Activated naive CD8-positive, alpha-beta T cell treated with anti-CD3 and anti-CD28 coated beads, Interleukin-2, amount 50 U/mL, for 16 hours (primary cell): ENCODE measurements at places on chromosomes 16 and 17.

DNA sequence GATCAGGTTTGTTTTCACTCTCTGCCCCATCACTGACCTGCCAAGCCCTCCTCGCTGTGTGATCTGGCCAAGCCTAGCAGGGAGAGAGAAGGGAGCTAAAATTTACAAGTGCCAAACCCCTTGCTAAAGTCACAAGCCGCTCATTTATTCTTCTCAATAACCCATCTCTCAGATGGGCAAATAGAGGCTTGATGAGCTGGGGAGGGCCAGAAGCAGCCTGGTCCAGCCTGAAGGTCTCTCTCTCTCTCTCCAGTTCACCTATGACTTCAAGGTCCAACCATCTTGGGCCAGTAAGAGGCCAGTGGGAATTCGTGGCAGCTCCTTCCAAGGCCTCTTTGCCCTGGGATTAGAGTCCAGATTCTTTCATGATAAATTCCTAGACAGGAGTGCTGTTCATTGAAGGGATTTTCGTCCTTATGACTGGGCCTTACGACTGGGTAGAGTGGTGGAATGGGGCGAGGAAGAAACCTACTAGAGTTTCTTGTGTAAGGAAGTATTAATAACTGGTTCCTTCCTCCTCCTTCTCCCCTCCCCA, 3.4 kb downstream of the CA7 start:
- DNase-seq = no peak

DNA sequence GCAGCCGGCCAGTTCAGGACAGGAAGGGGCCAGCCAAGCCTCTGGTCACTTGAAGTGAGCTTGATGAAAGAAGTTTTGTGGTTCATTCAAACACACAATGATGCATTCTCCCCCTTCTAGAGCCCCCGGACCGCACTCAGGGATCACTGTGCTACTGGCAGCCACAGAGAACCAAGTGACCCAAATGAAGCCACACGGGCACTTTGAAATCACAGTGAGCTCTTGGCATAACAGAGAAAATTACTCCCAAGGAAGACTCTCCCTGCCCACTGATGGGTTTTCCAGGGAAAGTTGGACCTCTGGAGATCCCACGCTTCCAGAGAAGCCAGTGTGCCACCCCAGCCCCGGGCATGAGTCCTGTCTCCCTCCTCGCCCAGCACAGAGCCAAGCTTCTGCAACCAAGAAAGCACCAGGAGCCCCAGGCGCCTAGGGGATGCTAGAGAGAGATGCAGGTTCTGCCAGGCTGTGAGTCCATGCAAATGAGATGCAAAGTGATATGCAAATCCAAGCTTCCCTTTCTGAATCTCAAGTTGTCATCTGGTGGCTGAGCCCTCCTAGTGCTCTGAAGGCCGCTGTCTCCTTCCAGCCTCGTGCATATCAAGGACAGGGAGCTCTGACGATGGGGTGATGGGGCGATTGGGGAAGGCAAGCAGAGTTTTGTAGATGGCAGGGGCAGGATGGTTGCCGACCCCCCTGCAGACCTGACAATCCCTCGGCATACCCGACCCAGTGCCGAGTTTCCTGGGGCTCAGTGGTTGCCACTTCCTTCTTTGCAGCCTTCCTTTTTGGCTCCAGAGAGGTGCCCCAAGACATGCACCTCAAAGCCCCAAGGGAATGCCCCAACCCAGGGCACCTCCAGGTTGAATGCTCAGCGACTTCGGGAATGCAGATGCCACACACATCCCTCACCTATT, 59.7 kb upstream of the TNRC6C start:
- DNase-seq = no peak

- peak; percentile 64 for DNase-seq
Observed at GRCh38 chr17:49407981-49408501, 6.6 kb downstream of the PHB1 start.

GRCh38 chr17:55757659-55758058, 6.8 kb downstream of the PCTP start:
- DNase-seq = no peak

GRCh38 chr17:60534613-60535157, 8.6 kb upstream of the APPBP2 start:
- no peak for DNase-seq

GRCh38 chr17:56505154-56505756, 88.2 kb upstream of the NOG start:
- DNase-seq = no peak

GRCh38 chr16:67394155-67395104, 1.1 kb upstream of the TPPP3 start:
- no peak for DNase-seq

DNA sequence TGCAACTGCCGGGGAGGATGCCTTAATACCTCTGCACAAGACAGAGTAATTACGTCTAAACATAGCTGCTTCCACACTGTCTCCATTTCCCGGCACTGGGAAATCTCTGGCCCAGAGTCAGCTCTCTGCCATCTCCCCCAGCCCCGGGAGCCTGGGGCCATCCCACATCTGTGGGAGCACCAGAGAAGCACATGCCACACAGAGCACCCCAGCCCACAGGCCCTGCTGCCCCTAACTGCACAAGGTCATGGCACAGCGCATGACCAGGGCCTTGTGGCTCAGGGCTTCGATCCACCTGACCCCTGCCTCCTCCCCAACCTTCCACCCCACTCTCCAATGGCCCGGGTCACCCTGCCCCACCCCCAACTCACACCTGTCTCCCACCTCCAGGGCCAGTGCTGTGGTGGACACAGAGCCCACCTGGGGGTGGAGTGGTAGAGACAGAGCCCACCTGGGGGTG, 36.6 kb upstream of the RBFOX3 start:
- DNase-seq = no peak

DNA sequence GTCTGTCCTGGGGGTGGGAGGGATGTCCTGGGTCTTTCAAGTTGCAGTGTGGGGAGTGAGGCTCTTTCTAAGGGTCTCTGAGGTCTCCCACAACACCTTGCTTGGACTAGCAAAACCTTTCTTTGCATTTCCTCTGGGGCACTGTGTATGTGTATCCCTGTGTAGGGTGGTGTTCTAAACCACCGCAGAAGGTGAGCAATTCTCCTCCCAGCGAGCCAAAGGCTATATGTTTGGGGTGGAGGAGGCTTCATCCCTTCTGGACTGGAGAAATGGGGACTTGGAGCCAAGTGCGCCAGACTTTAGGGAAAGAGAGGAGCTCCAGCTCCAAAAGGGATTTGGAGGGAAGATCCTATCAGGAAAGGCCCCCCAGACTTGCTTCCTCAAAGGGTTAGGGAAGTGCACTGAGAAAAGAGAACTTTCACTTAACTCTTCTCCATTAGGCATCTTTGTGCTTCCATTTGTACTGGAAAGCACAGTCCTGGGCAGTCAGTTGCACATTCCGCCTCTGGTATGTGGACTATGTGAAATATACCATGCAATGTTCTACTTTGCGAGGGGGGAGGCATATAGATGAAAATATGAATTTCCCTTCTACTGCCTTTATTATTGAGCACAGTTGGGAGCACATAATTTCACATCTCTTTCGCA, 18.9 kb upstream of the HOXB9 start:
- DNase-seq = no peak

DNA sequence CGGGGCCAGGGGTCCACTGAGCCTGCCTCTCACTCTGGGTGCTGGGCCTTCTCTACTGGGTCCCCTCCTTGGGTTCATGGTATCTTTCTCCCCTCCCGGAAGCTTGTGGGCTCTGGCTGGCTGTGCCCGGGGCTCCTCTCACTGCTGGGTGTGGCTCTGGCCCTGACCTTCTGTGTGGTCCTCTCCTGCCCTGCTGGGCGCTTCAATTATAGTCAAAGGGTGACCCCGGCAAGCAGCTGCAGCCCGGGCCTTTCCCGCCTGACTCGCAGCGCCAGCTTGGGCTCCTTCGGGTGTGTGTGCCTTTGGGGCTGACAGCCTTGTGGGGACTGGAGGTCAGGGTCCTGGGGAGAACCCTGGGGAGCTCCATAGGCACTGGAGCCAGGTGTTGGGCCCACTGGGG, 54.2 kb upstream of the PVALEF start:
- no peak for DNase-seq

DNA sequence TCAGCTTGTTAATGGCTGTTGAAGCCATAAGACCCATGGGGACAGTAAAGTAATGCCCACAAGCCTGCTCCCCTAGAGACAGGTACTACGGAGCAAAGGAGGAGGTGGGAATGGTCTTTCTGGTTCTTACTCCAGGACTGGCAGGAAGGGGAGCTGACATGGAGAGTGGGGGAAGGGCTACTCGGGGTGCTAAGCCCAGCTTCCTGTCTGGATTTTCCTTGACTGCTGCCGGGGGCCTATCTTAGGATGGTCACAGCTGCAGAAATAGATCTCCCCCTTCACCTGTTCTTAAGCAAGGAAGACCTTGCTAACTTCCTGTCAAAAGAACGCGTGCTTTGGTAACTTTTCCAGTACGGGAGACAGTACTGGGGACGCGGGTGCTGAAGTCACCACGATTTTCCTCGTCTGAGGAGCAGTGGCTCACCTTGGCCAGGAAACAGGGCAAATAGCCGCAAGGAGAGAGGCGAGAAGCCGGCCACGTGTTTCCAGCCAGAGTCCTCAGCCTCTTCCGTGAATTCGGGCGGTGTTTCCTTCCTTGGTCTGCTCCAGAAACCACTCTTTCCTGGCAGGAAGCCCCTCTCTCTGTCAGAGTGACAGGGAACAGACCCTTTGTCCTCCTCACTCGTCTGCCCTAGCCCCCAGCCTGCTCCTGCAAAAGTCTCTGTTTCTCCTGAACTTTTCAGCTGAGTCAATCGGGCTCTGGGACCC, 656 bp upstream of the PRR29 start:
- no peak for DNase-seq

DNA sequence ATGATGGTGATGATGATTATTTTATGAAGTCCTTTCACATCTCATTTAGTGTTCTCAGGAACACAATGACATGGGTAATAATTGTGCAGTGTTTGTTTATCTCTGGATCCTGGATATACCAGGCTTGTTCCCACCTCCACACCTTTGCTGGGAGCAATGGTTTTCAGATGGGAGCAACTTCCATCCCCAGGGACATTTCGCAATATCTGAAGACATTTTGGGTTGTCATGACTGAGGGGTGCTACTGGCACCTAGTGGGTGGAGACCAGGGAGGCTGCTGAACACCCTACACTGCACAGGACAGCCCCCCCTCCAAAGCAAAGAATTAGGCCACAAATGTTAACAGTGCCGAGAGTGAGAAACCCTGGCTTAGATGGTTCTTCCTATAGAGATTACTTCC, 13.5 kb upstream of the SALL1 start:
- DNase-seq = no peak

GRCh38 chr17:64277831-64278562, 14.9 kb upstream of the TEX2 start:
- DNase-seq = no peak

DNA sequence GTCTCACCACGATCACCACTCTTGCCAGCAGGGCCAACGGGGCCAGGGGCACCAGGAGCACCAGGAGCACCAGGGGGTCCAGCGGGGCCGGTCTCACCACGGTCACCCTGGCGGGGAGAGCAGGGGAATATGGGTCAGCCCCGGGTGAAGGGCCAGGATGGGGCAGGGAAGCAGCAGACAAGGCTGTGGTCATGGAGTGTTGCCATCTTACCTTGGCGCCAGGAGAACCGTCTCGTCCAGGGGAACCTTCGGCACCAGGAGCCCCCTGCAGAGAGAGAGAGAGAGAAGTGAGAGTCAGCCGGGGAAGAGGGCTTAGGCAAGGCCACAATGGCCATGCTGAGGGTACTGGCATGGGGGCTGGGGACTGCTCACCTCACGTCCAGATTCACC, 12.9 kb downstream of the COL1A1 start:
- no peak for DNase-seq

- no peak for DNase-seq
Observed at GRCh38 chr17:36808180-36808661, 129.1 kb upstream of the LHX1 start.
